Panc1 (cell line): ENCODE measurements at places on chromosomes 16 and 17.

GRCh38 chr17:40442392-40443195 lies 656 bp upstream of the IGFBP4 start:
- no peaks in the 10 kb centered on the region for H3K36me3 ChIP-seq
- peaks cover 11% of the 10 kb centered on the region for H3K4me1 ChIP-seq
- H3K27ac ChIP-seq, result peak overlapping the region; percentile 58; the same call in 1 of the 2 replicates
- no peak for DNase-seq
- peak overlapping the region; percentile 58 for H3K4me3 ChIP-seq
- H3K27me3 ChIP-seq, result no peaks in the 10 kb centered on the region

DNA sequence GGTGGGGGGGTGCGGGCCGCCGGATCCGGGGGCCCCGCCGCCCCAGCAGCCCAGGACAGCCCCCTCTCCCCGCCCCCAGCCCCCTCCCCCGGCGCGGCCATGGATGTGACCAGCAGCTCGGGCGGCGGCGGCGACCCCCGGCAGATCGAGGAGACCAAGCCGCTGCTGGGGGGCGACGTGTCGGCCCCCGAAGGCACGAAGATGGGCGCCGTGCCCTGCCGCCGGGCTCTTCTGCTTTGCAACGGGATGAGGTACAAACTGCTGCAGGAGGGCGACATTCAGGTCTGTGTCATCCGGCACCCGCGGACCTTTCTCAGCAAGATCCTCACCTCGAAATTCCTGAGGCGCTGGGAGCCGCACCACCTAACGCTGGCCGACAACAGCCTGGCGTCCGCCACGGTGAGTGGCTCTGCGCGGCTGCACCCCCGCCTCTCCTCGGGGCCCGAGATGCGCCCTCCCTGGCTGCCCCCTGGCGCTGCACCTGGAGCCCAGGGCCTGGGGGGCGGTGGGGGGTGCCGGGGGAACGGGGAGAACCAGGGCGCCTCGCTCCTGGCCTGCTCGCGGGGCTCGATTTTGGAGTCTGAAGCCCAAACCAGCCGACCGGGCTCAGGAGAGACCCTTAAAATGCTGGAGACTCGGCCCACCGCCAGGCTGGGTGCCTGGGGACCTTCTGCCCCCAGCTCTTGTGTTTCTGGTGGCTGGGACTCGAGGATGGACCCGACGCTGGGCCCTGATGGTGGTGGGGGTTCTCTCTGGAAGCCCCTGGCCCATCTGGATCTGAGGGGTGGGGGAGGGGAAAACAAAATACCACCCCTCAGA lies 744 bp downstream of the CMIP start:
- no peaks in the 10 kb centered on the region for H3K27me3 ChIP-seq
- H3K4me1 ChIP-seq, result peaks cover 10% of the 10 kb centered on the region
- peaks cover 4% of the 10 kb centered on the region; the same call in 1 of the 2 replicates for H3K36me3 ChIP-seq

- H3K4me1 ChIP-seq, result no peaks in the 10 kb centered on the region
- no peak overlapping the region for H3K4me3 ChIP-seq
- H3K27ac ChIP-seq, result no peak overlapping the region
- no peak for DNase-seq
- H3K27me3 ChIP-seq, result no peaks in the 10 kb centered on the region
- no peaks in the 10 kb centered on the region for H3K36me3 ChIP-seq
Observed at GRCh38 chr16:57725151-57725550, 10.4 kb upstream of the KATNB1 start.

DNA sequence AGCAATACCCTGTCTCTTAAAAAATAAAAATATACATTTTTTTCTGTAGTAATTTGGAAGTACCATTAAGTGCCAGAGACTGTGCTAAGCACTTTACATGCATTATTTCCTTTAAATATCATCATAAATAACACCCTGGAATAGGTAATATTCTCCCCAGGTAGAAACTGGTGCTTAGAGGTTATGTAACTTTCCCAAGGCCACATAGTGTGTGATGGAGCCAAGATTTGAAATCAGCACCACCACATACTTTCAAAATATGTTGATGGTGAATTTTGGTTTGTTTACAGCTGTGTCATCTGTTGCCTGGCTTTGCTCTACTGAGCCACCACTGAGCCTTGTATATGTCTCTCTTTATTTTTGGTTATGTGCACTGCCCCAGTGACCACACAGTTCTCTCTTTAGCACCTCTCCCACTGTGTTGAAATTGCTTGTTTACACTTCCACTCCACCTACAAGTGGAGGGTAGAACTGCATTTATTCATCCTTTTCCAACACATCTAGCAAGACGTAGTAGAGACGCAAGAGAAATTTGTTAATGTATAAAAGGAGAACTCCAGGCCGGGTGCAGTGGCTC lies 19.0 kb upstream of the NBR1 start:
- no peaks in the 10 kb centered on the region for H3K27me3 ChIP-seq
- no peak for DNase-seq
- H3K36me3 ChIP-seq, result no peaks in the 10 kb centered on the region
- H3K27ac ChIP-seq, result no peak overlapping the region
- H3K4me1 ChIP-seq, result no peaks in the 10 kb centered on the region
- no peak overlapping the region for H3K4me3 ChIP-seq

DNA sequence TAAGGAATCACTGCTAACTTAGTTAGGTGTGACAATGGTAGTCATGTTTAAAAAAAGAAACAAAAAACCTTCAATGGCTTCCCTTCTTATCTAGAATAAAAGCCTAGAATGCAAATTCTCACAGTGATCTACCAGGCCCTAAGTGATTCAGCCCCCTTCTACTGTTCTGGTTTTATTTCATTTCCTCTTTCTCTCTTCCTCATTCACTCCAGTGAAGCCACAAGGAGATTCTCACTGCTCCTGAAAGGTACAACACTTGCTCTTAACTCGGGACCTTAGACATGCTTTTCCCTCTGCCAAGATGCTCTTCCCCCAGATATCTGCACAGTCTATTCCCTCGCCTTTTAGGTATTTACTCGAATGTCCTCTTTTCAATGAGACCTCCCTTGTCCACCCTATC lies 3.7 kb downstream of the PIGS start:
- H3K4me3 ChIP-seq, result no peak overlapping the region
- no peak for DNase-seq
- no peaks in the 10 kb centered on the region for H3K27me3 ChIP-seq
- H3K36me3 ChIP-seq, result no peaks in the 10 kb centered on the region
- H3K4me1 ChIP-seq, result peaks cover 17% of the 10 kb centered on the region; the same call in 1 of the 2 replicates
- no peak overlapping the region for H3K27ac ChIP-seq
